Neural progenitor cell (in vitro differentiated cells): ENCODE measurements at places on chromosomes 2 and 18.

- DNase-seq: peak; percentile 51
These were observed 342.3 kb downstream of the DCC start for GRCh38 chr18:52682260-52682659.

DNA sequence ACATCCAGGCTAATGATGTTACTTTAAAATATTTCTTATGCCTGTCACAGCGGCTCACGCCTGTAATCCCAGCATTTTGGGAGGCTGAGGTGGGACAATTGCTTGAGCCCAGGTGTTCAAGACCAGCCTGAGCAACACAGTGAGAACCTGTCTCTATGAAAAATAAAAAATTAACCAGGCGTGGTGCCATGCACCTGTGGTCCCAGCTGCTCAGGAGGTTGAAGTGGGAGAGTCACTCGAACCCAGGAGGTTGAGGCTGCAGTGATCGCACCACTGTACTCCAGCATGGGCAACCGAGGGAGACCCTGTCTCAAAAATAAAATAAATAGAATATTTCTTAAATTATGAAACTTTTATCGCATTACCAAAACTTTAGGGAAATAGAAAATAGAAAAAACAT lies 28.1 kb upstream of the ACTR3 start:
- DNase-seq: no peak

GRCh38 chr2:194616334-194616733 lies 1040.7 kb upstream of the SLC39A10 start:
- no peak for DNase-seq

DNA sequence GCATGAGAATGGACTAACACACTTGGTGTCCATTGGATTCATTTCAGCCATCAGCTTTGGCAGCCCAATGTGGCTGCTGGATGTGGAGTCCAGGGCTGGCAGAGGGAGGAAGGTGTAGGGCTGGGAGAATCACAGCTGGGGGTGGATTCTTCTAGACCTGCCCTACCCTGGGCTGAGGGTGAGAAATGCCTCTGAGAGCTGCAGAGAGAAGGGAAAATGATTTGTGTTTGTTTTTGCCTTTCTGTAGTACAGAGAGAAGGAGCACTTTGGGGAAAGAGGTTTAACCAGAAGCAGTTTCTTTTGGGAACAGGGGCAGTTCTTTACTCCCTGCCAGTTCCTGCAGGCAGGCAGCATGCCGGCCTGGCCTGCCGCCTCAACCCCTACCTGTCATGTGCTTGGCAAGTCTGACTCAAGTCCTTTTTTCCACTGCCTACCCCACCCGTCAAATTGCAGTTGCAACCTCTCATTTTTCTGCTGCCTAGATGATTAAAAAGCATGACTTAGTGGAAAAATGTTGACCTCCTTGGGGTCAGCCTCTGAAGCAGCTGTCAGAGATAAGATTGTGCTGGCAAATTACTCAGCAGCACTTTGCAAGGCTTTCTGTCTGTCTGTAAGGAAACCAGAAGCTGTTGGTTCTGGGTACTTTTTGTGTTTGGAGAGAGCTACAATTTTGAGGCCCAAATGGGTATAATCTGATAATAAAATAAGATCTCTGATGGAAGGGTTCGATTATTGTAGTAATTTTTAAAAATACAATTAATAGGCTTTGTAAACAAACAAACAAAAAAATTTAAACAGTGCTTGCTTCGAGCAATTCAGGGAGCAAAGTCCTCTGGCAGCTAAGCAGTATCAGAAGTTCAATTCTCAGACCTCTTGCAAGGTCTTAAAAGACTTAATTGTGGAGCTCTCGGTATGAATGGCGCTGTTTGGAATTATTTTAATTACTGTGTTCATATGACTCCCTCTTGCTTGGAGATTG lies 21.7 kb downstream of the LBH start:
- DNase-seq: no peak

GRCh38 chr2:6764968-6765723 lies 100.6 kb downstream of the CMPK2 start:
- DNase-seq: no peak

GRCh38 chr2:133812826-133813617 lies 244.8 kb upstream of the NCKAP5 start:
- no peak for DNase-seq

DNA sequence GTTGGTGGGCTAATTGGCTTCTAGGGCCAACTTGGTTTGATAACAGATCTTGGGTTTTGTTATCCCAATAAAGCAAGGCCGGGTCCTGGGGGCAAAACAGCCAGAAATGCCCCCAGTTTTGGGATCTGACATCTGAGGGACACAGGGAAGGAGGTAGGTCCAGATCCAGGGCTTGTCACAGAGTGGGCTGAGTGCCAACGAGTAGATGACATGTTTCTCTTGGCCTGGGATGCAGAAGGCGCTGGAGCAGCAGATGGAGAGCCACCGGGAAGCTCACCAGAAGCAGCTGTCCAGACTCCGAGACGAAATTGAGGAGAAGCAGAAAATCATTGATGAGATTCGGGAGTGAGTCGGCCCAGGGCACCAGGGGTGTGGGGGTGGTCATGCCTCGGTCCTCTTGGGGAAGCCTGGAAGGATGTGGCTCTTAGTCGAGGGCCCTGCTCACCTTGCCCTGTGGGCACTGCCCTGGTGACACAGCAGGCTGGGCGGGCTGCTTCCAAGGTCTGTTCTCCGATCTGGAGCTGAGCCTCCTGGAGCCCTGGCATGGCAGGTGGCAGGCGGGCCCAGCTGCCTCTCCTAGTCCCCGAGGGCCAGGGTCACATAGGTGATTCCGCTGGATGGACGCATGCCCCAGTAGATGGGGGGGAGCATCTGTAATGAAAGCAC lies 40.2 kb upstream of the LYPD6B start:
- no peak for DNase-seq

- peak; percentile 43 for DNase-seq
These were observed 239.1 kb downstream of the KCNS3 start for GRCh38 chr2:18117592-18117991.

DNA sequence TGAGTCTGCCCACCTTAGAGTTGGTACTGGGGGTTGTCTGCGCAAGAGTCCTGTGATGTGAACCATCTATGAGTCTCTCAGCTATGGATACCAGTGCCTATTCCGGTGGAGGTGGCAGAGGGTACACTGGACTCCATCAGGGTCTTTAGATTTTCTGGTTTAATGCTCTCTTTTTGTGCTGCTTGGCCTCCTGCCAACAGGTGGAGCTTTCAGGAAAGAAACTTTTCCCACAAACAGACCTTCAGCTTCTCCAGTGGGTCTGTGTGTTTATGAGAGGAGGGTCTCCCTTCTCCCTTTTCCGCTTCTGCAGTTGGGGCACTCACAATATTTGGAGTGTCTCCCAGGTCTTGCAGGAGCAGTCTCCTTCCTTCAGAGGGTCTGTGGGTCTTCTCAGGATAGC lies 1721.9 kb upstream of the SLC39A10 start:
- no peak for DNase-seq

GRCh38 chr2:85106489-85107180 lies 26.6 kb upstream of the TCF7L1 start:
- no peak for DNase-seq

DNA sequence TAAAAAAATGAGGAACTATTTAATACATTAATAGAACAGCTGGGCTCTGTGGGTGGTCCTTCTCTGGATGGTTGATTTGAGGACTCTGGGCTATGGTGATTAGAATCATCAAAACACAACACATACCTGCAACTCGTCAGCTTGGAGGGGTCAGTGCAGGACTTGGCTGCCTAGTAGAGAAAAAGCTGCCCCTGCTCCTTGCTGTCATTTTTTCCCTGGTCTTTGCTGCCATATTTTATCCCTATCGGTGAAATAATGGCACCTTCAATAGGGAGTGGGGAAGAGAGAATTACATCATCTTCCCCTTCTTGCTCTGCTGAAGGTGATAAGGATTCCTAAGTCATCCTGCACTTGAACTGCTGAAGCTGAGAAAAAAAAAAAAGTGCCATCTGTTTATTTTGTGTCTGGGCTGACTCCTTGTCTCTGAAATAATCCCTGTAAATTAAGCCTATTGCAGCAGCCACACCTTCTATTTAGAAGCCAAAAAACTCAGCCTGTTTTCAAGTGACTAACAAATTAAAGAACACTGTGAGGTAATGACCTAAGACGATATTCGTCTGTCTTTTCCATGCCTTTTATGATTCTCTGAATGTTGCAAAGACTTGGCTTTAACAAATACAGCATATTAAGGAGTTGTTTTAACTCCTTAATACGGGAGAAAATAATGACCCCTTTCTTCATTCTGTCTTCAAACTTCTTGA lies 89.3 kb downstream of the ACVR1 start:
- DNase-seq: no peak

DNA sequence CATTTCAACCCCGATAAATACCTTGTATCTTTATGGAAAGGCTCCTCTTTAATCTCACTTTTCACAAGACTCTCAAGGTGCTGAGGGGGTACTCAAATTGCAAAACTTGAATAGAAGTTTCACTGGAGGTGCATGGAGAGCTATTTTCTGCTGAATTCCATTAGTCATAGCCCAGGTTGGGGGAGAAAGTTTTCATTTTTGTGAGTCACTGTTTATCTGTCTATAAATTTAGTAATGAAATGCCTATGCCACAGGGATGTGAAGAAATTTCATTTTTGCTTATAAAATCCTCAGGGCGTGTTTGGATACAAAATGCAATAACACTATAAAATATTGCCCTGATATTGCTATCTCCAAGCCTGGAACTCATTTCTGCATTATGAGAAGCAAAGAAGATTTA lies 346.3 kb downstream of the LRATD1 start:
- no peak for DNase-seq

DNA sequence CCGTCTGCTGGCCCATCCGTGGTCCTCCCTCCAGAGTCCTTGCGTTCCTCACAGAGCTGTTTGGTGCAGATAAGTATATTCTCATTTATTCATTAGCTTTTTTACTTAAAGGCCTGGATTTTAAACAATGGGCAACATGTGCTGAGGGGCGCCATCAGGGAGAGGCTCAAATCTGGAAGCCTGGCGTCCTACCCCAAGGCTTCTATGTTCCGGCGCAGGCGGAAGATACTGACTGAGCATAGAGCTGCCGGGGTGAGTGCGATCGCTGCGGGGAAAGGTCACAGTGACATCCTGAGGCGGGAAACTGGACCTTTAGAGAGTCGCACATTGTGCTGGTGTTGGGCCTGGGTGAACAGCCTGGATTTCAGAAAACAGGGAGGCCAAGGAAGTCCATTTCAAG lies 130.6 kb upstream of the PXDN start:
- no peak for DNase-seq

GRCh38 chr2:42881732-42882131 lies 89.3 kb upstream of the HAAO start:
- no peak for DNase-seq

- no peak for DNase-seq
These were observed 113.5 kb downstream of the MEIS1 start for GRCh38 chr2:66548422-66548821.

GRCh38 chr2:122179492-122180165 lies 424.2 kb downstream of the TSN start:
- DNase-seq: no peak

GRCh38 chr18:13191779-13192178 lies 26.8 kb upstream of the LDLRAD4 start:
- no peak for DNase-seq

- no peak for DNase-seq
These were observed 55.0 kb upstream of the DAPL1 start for GRCh38 chr2:158740127-158740526.
